Activated naive CD8-positive, alpha-beta T cell treated with anti-CD3 and anti-CD28 coated beads, Interleukin-2, amount 10 ng/mL, durations not matched to agents 7 days and 5 days (primary cell): ENCODE measurements at places on chromosomes 2 and 18. TPM values are rescaled to one million over a fixed set of nuclear protein-coding genes. Genes with fewer than 3 reads are reported as not detected.

- no peak for DNase-seq
Measured at GRCh38 chr2:77169426-77169825, 352.8 kb downstream of the LRRTM4 start.

DNA sequence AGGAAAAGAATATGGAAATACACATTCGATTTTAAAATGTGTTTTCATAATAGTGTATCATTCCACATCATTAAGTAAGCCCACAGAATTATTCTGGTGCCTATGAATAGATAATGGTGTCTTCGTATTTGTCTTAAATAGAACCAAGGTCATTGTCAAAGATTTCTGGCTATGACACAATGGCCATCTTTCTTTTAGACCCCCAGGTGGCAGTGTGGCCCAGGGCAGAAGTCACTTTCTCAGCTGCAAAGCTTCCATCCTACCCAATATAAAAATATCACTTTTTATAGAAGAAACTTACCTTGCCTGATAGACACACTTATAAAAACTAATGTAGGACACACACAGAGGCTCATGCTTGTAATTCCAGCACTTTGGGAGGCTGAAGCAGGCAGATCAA is 57.5 kb downstream of the ZRANB3 start:
- DNase-seq, result no peak

GRCh38 chr2:65488527-65488926 is 56.1 kb upstream of the SPRED2 start:
- DNase-seq, result no peak

TTC21B gene
- 24.2 TPM for total RNA-seq

DNA sequence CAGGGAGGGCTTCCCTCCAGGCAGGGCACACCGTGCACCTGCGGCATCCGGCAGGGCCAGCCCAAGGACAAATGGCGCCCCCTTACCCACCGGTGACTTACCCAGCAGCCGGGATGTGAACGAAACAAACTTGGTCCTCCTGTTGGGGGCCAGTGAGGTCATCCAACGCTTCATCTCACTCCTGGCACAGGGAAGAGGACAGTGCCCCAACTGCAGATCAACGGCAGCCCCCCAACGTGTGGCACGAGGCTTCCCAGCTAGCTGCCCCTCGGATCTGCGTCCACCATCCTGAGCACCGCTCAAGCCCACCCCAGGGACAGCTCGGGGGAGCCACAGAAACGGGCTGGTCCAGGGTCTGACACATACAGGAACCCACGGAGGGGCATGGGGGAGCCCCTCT is 12.0 kb downstream of the SNORC start:
- peak; percentile 15 for DNase-seq

DNA sequence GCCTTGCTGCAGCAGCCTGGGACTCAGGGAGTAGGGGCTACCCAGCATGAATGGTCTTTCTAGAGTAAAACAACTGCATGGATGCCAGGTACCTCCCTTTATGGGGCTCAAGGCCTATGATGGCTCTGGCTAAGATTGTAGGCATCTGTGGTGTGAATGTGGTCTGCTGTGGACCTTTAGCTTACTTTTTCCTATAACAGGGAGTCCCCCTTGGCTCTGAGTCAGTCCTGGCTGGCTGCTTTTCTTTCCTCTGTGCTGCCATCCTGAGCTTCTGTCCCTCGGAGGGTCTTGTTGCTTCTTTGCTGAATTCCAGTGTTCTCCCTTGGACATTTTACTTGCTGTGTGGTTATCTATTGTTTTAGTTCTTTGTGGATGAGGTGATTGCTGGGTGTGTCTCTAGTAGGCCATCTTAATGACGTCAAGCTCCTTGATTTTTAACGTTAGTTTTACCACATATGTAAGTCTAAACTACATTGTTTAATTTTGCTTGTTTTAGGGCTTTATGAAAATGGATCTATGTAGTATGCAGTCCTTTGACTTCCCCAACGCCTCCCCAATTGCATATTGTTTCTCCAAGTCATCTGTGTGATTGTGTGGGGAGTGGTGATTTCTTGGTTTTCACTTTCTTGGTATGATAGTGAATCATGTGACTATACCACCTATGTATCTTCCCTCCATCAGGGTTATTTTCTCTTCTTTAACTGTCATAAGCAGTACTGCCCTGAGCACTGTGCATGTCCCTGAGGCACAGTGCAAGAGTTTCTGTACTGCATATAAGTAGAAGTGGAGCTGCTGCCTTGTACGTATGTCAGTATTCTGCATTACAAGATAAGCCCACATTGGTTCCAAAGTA is 92.4 kb downstream of the NCK2 start:
- no peak for DNase-seq

ESPNL gene
- 0.09 TPM for total RNA-seq

UGP2 gene
- 127 TPM for total RNA-seq

DNA sequence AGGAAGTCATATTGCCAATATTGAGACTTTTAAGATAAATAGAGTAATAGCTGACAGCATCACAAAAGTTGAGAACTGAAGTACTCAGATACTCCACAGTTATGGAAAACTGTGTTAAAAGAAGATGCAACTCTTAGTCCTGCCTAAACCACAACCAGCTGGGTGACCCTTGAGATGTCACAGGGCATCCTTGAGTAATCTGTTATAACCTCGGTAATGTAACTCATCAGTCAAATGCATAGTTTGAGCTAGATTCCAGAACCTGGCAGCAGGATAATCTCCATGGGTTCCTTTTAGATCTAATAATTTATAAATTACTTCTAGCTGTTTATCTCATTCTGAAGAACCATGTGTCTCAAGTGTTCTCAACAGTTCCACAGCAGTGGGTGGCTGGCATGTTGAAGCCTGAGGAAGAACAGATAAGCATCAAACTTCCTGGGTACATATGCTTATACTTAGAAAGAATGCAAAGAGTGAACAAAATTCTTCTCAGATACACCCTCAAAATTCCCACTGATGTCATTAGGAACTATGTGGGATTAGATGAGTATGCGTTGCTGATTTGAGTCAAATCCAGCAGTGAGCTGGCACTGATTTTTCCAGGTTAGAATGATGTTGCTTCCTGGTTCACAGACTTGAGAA is 304.1 kb upstream of the ERBB4 start:
- no peak for DNase-seq

- DNase-seq, result peak; percentile 83
Measured at GRCh38 chr2:222708274-222708710, 36.8 kb downstream of the MOGAT1 start.

CKAP2L gene
- 38.9 TPM for total RNA-seq
